ENCODE measurements at places on chromosomes 13 and 19. TPM values are rescaled to one million over a fixed set of nuclear protein-coding genes. Genes with fewer than 3 reads are reported as not detected.

The MEF2B gene
- not detected for total RNA-seq

The NXNL1 gene
- not detected for total RNA-seq

The IRS2 gene
- total RNA-seq, result 2.0 TPM

The ATF5 gene
- 3.2 TPM for total RNA-seq

DNA sequence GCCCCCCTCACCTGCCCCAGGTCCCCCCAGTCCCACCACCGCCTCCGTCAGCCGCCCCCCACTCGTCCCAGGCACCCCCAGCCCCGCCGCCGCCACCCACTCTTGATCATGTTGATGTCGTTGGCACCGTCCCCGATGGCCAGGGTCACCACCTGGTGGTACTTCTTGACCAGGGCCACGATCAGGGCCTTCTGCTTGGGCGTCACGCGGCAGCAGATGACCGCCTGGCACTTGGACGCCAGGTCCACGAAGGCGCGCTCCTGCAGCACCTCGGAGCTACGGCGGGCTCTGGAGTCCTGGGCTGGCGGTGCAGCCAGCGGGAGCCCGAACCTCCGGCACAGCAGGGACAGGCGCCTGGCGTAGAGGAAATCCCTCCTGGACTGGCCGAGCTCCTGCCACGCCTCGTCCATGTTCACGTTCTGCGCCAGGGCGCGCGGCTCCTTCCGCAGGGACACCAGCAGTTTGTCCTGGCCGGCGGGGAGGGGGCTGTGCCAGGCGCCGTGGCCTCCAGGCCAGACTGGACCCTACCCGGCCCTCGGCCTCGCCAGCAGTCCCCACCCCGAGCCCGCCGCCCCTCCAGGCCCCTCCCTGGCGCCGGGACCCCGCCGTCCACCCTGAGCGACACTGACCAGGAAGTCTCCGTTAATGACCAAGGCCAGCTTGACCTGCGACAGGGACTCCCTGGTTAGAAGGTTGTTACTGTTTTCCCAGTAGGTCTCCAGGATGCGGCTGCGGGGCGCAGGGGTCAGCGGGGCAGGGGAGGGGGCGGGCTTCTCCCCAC lies 22.6 kb downstream of the ATP8B3 start:
- peak; percentile 11 for DNase-seq

GRCh38 chr19:55386493-55386971 lies 800 bp downstream of the RPL28 start:
- no peak for DNase-seq

All from dermis blood vessel endothelial cell (primary cell).